CD4-positive, alpha-beta T cell treated with Interleukin-15 for 4 hours (primary cell): ENCODE measurements at places on chromosomes 11 and 22.

DNA sequence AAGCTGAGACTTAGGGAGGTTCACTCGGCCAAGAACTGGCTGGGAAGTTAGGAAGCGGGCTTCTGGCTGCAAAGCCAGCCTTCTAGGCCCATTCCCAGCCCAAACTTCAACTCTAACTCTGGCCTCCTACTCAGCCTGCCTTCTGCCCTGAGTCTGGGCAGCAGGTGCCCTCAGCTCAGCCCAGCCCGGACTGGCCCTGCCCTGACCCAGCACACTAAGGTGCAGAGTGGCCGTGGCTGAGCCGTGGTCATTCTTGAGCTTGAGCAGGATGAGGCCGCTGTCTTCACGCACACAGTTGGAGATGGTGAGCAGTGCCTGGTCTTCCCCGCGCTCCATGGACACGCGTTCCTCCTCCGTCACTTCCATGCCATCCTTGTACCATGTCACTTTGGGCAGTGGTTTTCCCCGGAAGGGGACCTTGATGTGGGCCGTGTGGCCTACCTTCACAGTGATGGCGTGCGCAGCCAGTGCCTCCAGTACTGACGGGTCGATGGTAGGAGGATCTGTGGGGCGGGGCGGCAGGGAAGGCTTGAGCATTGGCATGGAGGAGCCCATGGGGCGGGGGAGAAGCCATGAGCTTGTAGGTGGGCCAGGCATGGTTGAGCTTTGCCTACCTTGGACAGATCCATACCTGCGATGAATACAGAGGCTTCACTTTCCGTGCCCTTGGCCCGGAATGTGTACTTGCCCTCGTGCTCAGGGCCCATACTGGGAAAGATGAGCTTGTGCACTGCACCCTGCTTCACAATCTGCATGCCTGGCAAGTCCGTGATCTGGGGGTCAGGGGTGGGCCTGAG lies 12.1 kb downstream of the IGSF22 start:
- no peak for DNase-seq

- no peak for DNase-seq
Measured at GRCh38 chr22:37677493-37677974, 2.1 kb downstream of the LGALS1 start.

GRCh38 chr11:57463671-57464538 lies 3.6 kb downstream of the RTN4RL2 start:
- no peak for DNase-seq

DNA sequence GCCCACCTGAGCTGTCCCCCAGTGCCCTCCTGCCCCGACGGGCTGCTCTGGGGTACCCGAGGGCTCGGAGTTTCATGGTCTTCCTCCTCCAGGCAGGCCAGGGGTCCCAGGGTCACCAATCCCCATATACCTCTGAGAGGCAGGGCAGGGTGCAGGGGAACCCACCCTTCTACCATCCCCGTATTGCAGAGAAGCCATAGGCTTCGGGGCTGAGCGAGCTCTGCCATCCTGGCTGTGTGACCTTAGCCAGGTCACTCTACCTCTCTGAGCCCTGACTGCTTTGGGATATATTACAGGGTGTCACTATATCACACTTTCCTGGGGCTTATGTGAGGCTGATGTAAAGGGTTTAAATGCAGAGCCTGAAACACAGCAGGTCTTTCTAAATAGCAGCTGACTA lies 57.4 kb downstream of the NAT10 start:
- no peak for DNase-seq

GRCh38 chr11:41784513-41785335 lies 325.3 kb upstream of the LRRC4C start:
- no peak for DNase-seq

GRCh38 chr11:32962016-32962415 lies 53.7 kb upstream of the DEPDC7 start:
- no peak for DNase-seq
